Esophagus squamous epithelium (tissue), 5 donors: ENCODE measurements at places on chromosomes 16 and 17. TPM values are rescaled to one million over a fixed set of nuclear protein-coding genes. Genes with fewer than 3 reads are reported as not detected.

CA5A gene
- total RNA-seq, result not detected

CACNA1H gene
- total RNA-seq, result 5.3 TPM

CDK5R1 gene
- 5.7 TPM for total RNA-seq

CDC6 gene
- 6.0 TPM for total RNA-seq

AXIN2 gene
- 9.1 TPM for total RNA-seq

LDHD gene
- total RNA-seq, result 3.3 TPM

ZNF423 gene
- total RNA-seq, result 0.83 TPM
